ENCODE measurements at places on chromosomes 5 and 9. TPM values are rescaled to one million over a fixed set of nuclear protein-coding genes. Genes with fewer than 3 reads are reported as not detected.

GRCh38 chr9:95927271-95928004 is 51.9 kb downstream of the ERCC6L2 start:
- DNase-seq = no peak

The OR1J2 gene
- total RNA-seq = not detected

The ANKRD18A gene
- total RNA-seq = 5.0 TPM

DNA sequence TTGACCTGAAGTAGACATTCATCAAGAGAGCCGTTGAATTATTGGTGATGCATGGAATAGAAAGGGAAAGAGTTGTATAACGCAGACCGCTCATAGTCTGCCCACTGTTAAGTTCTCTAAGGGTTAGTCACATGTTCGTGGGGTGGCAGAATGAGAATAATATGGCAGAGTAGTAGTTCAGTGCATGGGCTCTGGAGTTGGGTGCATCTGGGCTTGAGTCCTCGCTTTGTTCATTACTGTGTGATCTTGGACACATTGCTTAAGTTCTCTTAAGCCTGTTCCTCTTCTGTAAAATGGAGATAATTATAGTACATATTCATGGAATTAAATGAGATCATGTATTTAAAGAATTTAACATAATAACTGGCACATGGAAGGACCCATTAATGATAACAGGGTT is 23.6 kb downstream of the TNPO1 start:
- no peak for DNase-seq

The MYMK gene
- total RNA-seq = not detected

The SLCO6A1 gene
- not detected for total RNA-seq

Measured in left cardiac atrium (tissue), 4 donors.